ENCODE measurements at places on chromosomes 1 and 21.

- DNase-seq = no peak
These were observed 11.6 kb upstream of the DSCAM start for GRCh38 chr21:40858517-40858916.

- DNase-seq = no peak
These were observed 195.2 kb upstream of the JUN start for GRCh38 chr1:58979086-58979485.

DNA sequence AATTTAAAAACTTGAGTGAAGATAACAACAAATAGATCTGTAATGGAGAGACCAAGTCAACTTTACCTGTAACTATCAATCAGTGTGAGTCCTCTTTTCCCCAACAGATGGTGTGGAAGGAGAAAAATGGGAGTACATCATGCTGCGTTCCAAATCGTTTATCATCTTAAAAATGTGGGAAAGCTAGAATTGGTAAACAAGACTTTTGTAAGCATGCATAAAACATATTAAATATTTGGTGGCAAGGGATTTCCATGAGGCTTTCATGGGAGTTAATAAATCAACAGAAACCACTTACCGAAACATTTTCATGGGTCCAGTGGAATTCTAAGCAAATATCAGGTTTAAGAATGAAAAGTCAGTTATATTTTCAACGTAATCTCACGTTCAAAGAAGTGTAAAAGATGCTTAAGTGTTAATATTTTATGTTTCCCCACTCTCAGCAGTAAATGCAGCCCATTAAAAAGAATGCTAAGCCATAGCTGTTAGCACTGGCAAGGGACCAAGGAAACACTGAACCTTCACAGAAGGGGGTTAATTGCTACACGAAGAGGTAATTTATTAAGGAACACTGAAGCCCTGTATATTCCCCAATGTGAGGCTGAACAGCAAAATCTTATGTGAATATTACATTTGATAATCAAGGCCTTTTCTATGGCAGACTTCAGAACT, 117.0 kb downstream of the ZC3H11B start:
- no peak for DNase-seq

GRCh38 chr1:85681087-85681486, 27.1 kb downstream of the ZNHIT6 start:
- no peak for DNase-seq

DNA sequence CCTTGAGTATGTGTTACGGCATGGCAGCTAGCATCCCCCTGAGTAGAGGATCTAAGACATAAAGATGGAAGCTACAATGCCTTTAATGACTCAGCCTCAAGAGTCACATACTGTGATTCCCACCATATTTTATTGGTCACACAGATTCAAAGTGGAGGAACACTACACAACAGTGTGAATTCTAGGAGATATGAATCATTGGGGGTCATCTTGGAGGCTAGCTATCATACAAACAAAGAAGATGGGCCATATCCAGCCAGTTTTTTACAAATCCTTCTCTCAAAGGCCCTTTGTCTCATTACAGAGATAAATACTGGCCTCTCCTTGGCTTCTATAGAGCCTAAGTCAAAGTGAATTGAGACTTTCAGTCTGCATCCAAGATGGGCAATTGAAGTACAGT, 177.0 kb downstream of the TBX15 start:
- DNase-seq = no peak
